Peyer's patch (tissue), 4 donors: ENCODE measurements at places on chromosomes 11 and 22. TPM values are rescaled to one million over a fixed set of nuclear protein-coding genes. Genes with fewer than 3 reads are reported as not detected.

C22orf42 gene
- total RNA-seq, result not detected

HEPN1 gene
- not detected for total RNA-seq

OTOG gene
- not detected for total RNA-seq

NXPE1 gene
- total RNA-seq, result 6.6 TPM

NR1H3 gene
- total RNA-seq, result 95.8 TPM

CEND1 gene
- total RNA-seq, result not detected

MPZL2 gene
- 32.4 TPM for total RNA-seq

MADD gene
- total RNA-seq, result 83.2 TPM

FBLN1 gene
- total RNA-seq, result 128 TPM

GPHA2 gene
- total RNA-seq, result not detected

GAL3ST1 gene
- total RNA-seq, result 53.8 TPM

RNF26 gene
- 15.5 TPM for total RNA-seq

OR51E1 gene
- 1.2 TPM for total RNA-seq

ART1 gene
- not detected for total RNA-seq

MAP6 gene
- 0.57 TPM for total RNA-seq

OR5AL1 gene
- total RNA-seq, result not detected

RAC2 gene
- total RNA-seq, result 24.3 TPM

POU2AF3 gene
- 2.5 TPM for total RNA-seq

SLC35E4 gene
- total RNA-seq, result 9.5 TPM

POLR3H gene
- 14.9 TPM for total RNA-seq

GTSE1 gene
- total RNA-seq, result 2.3 TPM

PATL1 gene
- total RNA-seq, result 19.0 TPM

CD248 gene
- total RNA-seq, result 44.6 TPM

GLB1L2 gene
- total RNA-seq, result 21.6 TPM

ZP1 gene
- not detected for total RNA-seq

OVOL1 gene
- total RNA-seq, result 26.4 TPM

OR52A1 gene
- total RNA-seq, result not detected

TRIM29 gene
- 33.3 TPM for total RNA-seq

EMID1 gene
- total RNA-seq, result 5.8 TPM

CATSPERZ gene
- not detected for total RNA-seq

CNIH2 gene
- not detected for total RNA-seq

LARGE2 gene
- total RNA-seq, result 1.2 TPM

GDPD4 gene
- total RNA-seq, result not detected

DSCAML1 gene
- total RNA-seq, result 0.95 TPM

KRTAP5-10 gene
- total RNA-seq, result not detected

POU2AF1 gene
- 5.0 TPM for total RNA-seq

DRD4 gene
- 1.6 TPM for total RNA-seq

PTPN5 gene
- total RNA-seq, result not detected

TUT1 gene
- 5.0 TPM for total RNA-seq

TTC28 gene
- 46.4 TPM for total RNA-seq

API5 gene
- total RNA-seq, result 71.8 TPM

LRRC10B gene
- not detected for total RNA-seq

CENPM gene
- 20.0 TPM for total RNA-seq

ABTB2 gene
- 29.5 TPM for total RNA-seq

P2RX3 gene
- total RNA-seq, result 0.80 TPM

CYP2D6 gene
- 329 TPM for total RNA-seq

OTUB1 gene
- total RNA-seq, result 93.0 TPM

OLFML1 gene
- 4.0 TPM for total RNA-seq

OR51T1 gene
- total RNA-seq, result not detected

NXPE2 gene
- 9.9 TPM for total RNA-seq

ARHGAP8 gene
- 38.8 TPM for total RNA-seq

FGF3 gene
- not detected for total RNA-seq

SLC6A5 gene
- not detected for total RNA-seq

MGAT3 gene
- total RNA-seq, result 52.1 TPM

CASP4 gene
- 136 TPM for total RNA-seq

BDNF gene
- not detected for total RNA-seq

RIC3 gene
- total RNA-seq, result 6.8 TPM
